GF-D8 (cell line): ENCODE measurements at places on chromosomes 11 and 22.

- DNase-seq: no peak
These were observed 45.6 kb downstream of the EIF3F start for GRCh38 chr11:8032576-8033304.

GRCh38 chr11:122308226-122308625, 192.2 kb upstream of the BLID start:
- DNase-seq: no peak

DNA sequence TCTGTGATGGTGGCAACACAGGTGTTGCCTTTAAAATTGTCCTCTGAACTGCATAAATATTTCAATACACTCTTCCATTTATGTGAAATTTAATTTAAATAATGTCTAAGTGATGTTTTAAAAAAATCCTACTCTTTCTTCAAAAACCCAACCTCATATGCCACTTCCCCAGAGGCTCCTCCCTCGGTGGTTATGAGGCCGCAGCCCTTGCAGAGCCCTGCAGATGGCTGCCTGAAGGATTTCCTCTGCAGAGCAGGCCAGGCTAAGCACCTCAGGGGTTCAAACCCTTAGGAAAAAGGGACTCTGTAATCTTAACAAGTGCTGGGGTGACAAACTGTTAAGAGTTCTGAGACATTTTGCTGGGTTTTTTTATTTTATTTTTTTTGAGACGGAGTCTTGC, 25.2 kb downstream of the MORC2 start:
- no peak for DNase-seq

DNA sequence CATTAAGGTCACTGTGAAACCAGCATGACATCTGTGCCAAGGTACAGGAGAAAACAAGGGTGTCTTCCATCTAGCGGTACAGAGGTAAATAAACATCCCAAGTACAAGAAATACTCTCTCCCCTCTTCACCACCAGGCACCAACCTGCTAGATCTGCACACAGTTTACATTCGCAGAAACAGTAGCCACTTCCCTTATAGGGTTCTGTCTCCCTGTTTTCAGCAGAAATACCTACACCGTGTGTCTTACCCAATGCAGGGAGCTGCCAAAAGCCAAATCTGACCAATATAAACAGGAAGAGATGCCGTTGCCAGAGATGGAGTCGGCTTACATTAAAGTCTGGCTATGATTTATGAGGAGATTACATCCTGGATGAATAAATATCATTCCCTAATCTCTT, 1.2 kb downstream of the SCN4B start:
- no peak for DNase-seq

GRCh38 chr11:95335989-95336388, 105.0 kb upstream of the SESN3 start:
- DNase-seq: no peak

- no peak for DNase-seq
These were observed 21.7 kb downstream of the KCNJ1 start for GRCh38 chr11:128845334-128845780.

DNA sequence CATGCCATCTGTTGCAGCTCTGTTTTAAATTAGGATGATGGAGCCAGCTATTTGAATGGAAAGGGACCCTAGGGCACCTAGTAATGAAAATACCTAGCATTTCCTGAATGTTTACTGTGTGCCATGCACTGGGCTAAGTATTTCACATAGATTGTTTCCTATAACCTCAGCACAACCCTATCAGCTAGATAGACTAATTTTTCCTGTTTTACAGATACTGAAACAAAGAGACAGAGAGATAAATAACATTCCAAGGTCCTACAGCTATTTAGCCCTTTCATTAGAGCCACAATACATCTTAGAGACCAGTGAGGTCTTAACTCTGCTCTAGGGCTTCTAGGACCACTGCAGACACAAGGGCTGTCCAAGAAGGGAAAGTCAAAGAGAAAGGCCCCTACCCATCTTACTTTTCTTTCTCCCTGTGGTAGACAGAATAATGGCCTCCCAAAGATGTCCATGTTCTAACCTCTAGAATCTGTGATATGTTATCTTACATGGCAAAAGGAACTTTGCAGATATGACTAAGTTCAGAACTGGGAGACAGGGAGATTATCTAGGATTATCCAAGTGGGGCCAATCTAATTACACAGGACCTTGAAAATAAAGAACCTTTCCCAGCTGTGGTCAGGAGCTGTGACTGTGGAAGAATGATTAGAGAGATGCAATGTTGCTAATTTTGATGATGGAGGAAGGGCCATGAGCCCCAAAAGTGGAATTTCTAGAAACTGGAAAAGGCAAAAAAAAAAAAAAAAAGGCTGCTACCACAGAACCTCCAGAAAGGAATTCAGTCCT, 157.0 kb downstream of the CCDC34 start:
- no peak for DNase-seq

GRCh38 chr11:102010776-102011494, 36.3 kb upstream of the CFAP300 start:
- DNase-seq: no peak

DNA sequence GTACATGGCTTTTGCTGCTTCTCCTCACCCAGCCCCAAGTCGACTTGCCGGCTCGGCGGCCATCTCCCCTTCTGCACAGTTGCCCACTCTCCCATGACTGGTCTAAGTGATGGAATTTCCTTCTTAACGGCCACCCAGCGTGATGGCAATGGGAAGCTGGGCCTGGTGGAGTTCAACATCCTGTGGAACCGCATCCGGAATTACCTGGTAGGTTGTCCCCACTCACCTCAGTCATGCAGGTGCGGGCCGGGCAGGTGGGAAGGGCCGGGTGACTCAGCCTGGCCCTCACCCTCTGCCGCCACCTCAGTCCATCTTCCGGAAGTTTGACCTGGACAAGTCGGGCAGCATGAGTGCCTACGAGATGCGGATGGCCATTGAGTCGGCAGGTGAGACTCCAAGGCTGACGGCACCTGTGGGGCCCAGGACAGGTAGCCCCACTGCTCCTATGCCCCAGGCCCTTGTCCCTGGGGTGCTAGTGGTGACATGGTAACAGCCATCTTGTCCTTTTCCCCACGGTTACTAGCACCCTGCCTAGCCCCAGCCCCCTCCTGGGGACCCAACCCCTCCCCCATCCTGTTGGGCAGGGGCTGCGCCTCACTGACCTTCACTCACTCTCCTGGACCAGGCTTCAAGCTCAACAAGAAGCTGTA, 28.1 kb downstream of the CAPN1 start:
- DNase-seq: no peak

- no peak for DNase-seq
These were observed 18.1 kb upstream of the RASD2 start for GRCh38 chr22:35522225-35523149.

- no peak for DNase-seq
These were observed 28.6 kb upstream of the PANX2 start for GRCh38 chr22:50141891-50142363.

GRCh38 chr11:112795142-112795815, 165.9 kb upstream of the NCAM1 start:
- DNase-seq: no peak

- DNase-seq: no peak
These were observed 91.5 kb upstream of the YWHAH start for GRCh38 chr22:31852691-31853421.
